ENCODE measurements at places on chromosomes 12 and 14.

DNA sequence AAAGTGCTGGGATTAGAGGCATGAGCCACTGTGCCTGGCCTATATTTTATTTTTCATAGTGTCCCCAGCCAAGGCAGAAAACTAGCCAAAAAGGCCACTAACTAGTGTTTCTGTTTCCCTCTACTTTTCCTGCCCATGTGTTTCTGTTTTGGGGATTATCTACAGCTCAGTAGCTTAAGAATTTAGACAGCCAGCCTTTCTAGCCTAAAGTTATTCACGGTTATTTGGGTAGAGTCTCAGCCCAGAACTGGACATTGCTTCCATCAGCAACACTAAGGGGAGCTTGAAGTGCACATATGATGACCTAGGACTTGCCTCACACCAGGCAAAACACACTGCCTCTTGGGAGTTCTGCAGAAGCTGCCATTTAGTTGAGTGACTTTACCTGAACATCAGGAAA lies 17.9 kb downstream of the PROX2 start:
- no peak for DNase-seq

DNA sequence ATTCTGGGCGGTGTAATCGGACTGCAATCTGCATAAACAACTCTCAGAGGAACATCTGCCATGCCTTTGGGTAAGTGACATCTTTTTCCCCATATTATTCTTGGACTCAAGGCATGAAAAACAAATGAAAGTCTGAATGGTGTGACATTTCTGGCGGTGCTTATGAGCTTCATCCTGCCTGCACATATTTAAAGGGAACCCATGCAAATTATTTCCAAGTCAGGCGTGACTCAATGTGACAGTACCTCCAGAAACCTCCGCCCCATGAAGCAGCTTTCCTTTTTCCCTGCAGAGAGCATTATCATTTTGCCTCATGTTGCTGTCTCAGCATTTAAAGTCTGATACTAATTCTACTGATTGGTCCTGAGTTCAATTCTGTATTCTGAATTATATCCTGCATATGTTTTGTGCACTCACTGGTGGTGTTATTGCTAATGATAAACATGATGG lies 585.4 kb downstream of the SNAPC1 start:
- no peak for DNase-seq

DNA sequence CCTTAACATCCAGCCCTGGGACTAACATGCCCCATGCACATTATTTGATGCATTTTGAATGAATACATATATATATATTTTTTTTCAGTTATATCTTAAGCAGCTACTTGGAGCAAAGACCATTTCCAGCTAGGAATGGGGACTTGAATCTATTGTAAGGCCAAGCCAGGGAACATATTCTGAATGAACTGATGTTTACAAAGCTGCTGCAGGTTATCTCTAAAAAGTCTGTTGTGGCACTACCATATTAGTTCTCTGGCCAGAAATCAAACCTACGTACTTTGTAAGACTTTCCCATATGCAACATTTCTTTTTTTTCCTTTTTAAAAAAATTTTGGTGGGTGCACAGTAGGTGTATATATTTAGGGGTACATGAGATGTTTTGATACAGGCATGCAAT lies 43.4 kb downstream of the PELI2 start:
- DNase-seq, result no peak

DNA sequence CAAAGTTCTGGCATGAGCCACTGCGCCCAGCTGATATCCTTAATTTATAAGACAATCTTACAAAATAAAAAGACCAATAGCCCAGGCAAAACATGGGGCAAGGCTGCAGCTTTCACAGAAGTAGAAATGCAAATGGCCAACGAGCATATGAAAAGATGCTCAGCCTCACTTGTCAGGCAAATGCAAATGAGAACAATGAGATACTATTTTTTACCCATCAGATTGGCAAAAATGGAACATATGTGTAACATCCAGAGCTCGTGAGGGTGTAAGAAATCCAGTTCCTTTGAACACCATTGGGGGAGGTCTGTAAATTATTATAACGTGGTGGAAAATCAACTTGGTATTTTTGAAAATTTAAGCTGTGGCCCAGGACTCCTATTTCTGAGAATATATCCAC lies 14.6 kb downstream of the MAP1LC3B2 start:
- DNase-seq, result no peak

- DNase-seq, result no peak
Observed at GRCh38 chr14:65776193-65776852, 363.8 kb downstream of the FUT8 start.

GRCh38 chr14:47044841-47045240 lies 393.3 kb upstream of the RPL10L start:
- DNase-seq, result peak; percentile 33

DNA sequence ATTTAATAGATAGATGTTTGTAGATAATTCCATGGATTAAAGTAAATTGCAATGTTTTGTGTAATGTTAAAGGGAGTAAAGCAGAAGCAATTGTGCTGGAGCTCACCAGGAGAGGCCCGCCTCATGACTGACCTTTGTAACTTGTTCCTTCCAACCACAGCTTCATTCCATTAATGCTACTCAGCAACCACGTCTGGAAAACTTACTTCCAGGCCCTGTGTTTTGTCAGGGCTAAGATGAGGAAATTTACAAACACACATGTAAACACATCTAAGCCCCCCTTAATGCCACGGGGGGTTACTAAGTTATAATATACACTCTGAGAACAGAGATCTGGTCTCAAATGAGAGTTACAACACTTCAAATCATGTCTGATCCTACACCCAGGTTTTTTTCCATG lies 12.4 kb downstream of the LUM start:
- DNase-seq, result peak; percentile 78

- no peak for DNase-seq
Observed at GRCh38 chr14:63212776-63213500, 8.7 kb downstream of the RHOJ start.

DNA sequence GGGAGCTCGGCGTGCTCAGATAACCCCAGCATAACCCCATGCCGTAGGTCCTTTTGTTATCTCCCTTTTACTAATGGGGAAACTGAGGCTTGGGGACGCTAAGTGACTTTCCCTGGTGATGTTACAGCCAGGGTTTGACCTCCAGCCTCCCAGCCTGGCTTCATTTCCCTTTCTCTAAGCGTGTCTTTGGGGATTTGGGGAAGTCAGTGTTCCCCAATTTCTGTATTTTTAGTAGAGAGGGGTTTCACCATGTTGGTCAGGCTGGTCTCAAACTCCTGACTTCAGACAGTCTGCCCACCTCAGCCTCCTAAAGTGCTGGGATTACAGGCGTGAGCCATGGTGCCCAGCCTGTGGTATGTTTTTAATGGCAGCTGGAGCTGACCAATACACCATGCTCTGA lies 85.4 kb downstream of the PHETA1 start:
- no peak for DNase-seq

- DNase-seq, result peak; percentile 95
Observed at GRCh38 chr14:64060199-64060545, 207.4 kb downstream of the SYNE2 start.

- DNase-seq, result no peak
Observed at GRCh38 chr12:82746668-82747067, 60.0 kb downstream of the TMTC2 start.

DNA sequence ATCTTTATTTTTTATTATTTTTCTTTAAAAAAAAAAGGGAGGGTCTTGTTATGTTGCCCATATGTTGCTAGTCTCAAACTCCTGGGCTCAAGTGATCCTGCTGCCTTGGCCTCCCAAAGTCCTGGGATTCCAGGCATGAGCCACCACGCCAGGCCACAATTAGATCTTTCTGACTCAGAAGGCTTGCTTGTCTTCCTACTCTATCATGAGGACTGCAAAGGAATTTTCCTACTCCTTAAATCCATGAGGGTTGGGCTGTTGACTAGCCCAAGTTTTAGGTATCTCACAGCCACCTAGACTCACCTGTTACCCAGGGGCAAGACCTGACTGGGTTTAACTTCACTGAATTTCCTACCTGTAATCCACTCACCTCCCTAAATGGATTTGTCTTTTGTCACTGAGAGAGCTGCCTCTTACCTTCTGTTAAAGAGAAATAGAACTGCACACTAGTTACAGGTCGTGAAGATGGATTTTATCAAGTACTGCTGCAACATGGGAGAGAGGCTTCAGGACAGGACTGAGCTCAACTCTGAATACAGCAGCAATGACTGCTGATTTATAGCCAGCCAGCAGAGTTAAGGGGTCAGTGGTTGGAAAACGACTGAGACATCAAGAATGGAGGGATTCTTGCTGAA lies 72.3 kb downstream of the B4GALNT3 start:
- peak; percentile 53 for DNase-seq

DNA sequence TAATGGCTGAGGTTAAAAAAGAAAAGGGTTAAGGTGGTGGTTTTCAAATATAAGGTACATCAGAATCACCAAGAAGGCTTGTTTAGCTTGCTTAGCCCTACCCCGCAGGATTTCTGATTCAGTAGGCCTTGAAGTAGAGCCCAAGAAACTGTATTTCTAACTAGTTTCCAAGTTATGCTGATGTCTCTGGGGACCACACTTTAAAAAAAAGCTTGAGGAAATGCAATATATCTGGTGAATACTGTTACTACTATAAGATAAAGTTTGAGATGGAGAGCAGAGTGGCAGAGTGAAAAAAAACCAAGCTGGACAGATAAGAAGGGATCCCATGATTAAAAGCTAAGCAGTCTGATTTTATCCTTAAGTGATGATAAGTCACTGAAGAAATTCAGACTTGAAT lies 18.3 kb upstream of the GXYLT1 start:
- no peak for DNase-seq

- DNase-seq, result no peak
Observed at GRCh38 chr14:38047195-38047902, 160.4 kb upstream of the SSTR1 start.

DNA sequence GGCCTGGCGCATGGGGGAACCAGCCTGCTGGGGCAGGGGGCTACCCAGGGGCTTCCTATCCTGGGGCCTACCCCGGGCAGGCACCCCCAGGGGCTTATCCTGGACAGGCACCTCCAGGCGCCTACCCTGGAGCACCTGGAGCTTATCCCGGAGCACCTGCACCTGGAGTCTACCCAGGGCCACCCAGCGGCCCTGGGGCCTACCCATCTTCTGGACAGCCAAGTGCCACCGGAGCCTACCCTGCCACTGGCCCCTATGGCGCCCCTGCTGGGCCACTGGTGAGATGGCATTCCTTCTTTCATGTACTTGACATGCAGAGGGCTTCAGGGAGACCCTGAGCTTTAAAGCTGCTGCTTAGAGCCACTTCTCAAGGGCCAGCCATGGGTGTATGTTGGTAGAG lies 9.0 kb downstream of the LGALS3 start:
- DNase-seq, result no peak

GRCh38 chr12:68140556-68140955 lies 19.0 kb downstream of the IFNG start:
- no peak for DNase-seq

- no peak for DNase-seq
Observed at GRCh38 chr14:106877517-106877916, 1351.1 kb downstream of the TMEM121 start.

DNA sequence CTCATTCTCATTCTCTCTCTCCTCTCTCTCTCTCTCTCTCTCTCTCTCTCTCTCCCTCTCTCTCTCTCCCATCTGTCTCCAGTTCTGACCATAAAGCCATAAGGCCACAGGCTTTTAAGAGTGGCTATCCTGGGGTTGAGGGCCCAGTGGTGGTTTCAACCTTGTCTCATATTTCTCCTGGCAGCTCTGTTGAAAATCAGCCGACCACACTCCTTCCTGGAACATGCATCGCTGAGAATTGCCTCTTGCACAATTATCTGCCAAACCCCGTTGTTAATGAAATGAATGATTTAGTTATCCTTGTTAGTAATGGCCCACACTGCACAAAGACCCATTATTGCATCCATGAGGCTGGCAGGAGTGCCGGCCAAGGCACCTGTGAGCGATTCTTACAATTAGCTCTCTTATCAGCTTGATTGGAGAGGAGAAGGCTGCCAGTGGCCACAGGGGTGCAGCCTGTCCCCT lies 30.4 kb upstream of the KCNA5 start:
- no peak for DNase-seq

DNA sequence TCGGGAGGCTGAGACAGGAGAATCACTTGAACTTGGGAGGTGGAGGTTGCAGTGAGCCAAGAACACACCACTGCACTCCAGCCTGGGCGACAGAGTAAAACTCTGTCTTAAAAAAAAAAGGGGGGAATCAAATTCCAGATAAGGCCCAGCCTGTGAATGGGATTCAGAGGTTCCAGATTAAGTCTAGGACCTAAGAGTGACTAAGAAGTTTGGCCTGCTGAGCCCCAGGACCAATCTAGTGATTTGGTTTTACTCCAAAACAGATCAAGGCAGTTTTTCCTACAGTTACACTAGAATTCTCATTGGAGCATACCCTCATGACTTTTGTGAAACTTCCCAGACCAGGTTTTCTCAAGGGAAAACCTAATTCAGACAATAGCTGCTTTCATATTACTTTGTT lies 22.8 kb downstream of the EXOC5 start:
- no peak for DNase-seq

GRCh38 chr12:113766131-113766878 lies 199.8 kb downstream of the RBM19 start:
- DNase-seq, result no peak

Measured in bronchial epithelial cell (primary cell).